ENCODE measurements at places on chromosomes 16 and 17. TPM values are rescaled to one million over a fixed set of nuclear protein-coding genes. Genes with fewer than 3 reads are reported as not detected.

DNA sequence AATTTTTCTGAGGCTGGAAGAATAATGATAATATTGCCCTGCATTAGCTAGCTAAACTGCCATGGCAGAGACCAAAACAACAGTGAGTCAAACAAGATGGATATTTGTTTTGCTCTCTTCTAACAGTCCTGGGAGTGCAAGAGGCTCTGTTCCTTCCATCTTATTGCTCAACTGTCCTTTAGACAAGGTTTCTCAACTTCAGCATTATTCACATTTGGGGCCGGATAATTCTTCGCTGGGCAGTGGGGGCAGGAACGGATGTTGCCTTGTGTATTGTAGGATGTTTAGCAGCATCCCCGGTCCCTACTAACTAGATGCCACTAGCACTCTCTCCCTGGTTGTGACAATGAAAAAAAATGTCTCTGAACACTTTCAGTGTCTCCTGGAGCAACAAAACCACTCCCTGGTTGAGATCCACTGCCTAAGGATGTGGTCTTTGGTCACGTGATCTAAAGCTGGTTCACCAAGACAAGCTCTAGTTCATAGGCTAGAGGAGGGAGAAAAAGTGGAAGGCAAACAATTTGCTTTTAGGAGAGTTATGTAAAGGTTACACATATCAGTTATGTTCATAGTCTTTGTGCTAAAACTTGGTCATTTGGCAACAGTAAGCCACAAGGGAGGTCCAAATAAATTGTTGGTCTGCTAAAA, 144.4 kb downstream of the PCTP start:
- no peak for DNase-seq

DNA sequence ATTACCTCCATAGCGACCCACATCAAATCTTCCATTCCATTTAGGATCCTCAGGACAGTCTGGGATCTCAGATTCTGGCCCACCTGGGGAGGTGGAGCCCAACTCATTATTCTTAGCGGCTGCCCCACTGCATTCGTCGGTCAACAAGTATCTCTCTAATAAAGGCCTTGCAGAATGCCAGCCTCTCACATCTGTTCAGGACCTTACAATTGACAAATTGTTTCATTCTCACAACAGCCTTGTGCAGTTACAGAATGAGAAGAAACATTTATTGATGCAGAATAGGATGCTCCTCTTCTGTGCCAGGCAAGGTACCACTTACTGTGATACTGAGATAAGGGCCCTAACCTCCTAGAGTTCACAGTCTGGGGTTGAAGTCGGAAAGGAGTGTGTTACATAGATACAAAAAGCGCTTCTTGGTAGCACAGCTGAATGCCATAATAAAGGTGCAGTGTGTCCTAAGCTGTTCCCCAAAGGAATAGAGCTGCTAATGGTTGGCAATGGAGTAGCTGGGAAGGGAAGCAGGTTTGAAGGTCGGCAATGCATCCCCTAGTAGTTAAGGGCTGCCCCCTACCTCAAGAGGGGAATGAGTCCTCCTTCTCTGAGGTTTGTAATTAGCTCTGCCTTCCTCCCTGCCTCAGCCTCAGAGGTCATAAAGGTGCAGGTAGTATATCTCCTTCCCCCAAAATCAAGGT, 2.3 kb upstream of the MPP2 start:
- DNase-seq = no peak

Gene NXN
- 42.6 TPM for total RNA-seq

Gene CDRT15L2
- total RNA-seq = not detected

Gene SLC16A11
- total RNA-seq = 7.7 TPM

All from lower lobe of right lung (tissue), 2 donors.